ENCODE measurements at places on chromosomes 4 and X.

DNA sequence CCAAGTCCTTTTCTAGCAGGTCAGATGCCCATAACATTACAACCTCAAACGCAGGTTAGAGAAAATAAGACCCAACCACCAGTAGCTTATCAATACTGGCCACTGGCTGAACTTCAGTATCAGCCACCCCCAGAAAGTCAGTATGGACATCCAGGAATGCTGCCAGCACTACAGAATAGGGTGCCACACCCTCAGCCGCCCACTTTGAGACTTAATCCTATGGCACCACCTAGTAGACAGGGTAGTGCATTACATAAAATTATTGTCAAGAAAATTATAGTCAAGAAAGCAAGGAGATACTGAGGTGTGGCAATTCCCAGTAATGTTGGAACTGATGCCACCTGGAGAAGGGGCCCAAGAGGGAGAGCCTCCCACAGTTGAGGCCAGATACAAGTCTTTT lies 19.9 kb upstream of the TRIM61 start:
- no peak for DNase-seq

DNA sequence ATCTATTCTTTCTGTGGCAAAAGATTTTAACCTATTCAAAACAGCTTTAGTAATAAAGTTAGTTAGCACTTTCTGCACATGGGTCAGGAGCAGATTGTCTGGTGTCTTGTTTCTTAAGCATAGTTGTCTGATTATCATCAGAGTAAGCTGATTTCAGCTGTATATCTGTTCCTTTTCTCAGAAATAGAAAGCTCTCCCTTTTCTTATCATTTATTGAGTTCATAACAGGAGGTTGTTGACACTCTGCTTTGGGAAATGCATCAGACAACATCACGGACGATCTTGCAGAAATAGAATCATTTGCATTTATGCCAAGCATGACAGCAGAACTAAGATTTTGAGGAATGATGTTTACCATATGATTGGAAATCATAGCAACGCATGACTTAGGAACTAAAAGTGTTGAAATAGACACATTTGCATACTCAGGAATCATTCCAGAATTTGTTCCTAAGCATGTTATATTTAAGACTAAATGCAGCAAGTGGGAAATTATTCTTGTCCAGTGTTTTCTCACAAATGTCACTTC lies 66.7 kb downstream of the RBMX2 start:
- no peak for DNase-seq

DNA sequence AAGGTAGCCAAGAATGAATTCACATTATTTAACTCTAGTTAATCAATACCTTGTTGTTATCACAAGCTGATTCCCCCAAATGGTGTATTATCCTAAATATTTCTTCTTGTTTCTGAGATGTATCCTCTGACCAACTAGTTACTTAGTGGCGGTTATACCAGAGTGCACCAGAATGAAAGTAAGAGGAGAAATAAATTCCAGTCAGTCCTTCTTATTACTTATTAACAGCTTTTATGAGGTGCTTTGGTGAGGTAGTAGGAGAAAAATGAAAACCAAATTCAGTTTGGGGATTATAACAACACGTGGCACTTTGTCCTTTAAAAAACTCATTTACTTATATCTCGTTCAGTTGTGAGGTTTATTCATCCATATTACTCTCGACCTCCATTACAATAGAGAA lies 101.9 kb downstream of the AMMECR1 start:
- DNase-seq = no peak

- no peak for DNase-seq
Observed at GRCh38 chr4:7766086-7766485, 173.6 kb downstream of the AFAP1 start.

DNA sequence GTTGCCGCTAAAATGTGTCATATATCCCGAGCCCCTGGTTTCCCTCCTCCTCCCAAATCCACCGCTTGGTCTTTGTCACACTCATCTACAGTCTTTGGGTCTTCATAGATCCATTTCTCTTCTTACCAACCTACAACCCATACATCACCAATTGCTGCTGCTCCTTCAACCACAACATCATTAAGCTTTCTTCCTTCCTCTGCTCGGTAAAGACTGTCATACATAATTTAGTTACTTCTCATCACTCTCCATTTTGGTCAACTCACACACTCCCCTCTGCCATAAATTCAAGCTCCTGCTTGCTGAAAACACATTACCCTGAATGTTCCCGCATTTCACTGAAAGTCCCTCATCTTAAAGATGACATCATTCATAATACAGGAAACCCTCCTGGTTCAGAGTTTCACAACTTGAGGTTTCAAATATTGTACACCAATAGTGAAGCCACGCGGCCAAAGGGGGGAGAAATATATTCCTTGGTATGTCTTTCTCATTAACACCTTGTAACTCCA lies 1.7 kb upstream of the DCTD start:
- no peak for DNase-seq

GRCh38 chr4:8549352-8549931 lies 30.8 kb upstream of the GPR78 start:
- DNase-seq = no peak

DNA sequence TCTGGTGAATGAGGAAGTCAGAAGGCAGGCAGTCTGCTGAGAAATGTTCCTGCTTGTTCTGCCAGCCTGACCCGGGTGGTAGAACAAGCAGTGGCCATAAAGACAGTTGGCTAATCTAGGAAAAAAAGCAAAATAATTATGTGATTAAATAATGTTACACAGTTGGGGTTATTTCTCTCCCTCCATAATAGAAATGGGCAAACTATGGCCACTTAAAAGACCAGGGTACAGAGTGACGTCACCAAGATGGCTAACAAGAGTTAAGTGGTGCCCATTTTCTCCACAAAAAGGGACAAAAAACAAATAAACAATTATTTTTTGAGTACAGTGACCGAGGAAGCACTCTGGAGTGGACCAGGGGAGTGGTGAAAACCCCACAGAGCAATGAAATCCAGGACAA lies 16.1 kb upstream of the SPANXD start:
- DNase-seq = no peak

GRCh38 chr4:48361012-48361400 lies 19.7 kb downstream of the SLAIN2 start:
- no peak for DNase-seq

DNA sequence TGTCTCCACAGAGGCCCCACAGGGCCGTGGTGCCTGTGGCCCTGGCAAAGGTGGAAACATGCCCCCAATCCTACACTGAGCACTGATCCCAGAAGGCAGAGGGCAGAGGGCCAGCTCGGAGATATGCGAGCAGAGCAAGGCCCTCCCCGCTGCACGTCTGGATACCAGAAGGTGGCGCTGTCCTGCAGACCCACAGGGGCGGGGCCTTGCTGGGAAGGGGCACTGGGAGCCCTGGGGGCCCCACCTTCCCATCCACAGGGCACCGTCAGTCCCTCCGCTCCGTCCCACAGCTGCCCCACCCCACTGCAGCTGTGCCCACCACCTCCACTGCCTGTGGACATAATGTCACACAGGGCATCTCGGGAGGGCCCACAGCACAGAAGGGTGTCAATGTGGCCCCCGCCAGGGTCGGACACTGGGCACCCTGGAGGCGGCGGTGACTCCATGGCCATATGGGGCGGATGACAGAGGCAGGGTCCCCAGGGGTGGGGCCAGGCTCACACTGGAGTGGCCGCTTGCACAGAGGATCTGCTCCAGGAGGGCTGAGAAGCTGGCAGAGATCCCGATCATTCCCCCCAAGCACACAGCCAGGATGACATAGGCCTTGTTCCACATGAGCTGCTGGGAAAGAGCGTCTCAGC lies 4.8 kb downstream of the SLC49A3 start:
- no peak for DNase-seq

- no peak for DNase-seq
Observed at GRCh38 chr4:107902715-107903114, 28.6 kb upstream of the CYP2U1 start.

- no peak for DNase-seq
Observed at GRCh38 chr4:6446130-6446482, 26.3 kb downstream of the PPP2R2C start.

GRCh38 chrX:25285598-25285997 lies 269.8 kb upstream of the ARX start:
- no peak for DNase-seq

DNA sequence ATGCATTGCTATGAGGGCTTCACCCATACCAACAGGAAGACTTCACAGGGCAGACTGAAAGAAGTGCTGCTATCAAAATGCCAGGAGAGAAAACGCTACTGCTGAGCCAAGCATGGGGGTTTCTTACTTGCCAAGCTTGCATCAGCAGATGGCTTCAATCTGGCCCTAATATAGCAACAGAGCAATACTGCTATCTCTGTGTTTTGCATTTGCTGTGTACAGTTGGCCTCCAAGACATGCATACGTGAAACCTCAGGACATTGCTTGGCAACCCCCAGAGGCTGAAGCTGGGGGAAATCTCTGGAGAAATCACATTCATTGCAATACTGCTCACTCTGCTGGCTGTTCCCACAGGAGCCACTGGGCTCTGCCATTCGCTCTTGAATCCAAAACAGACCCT lies 127.2 kb upstream of the GPC4 start:
- DNase-seq = no peak

DNA sequence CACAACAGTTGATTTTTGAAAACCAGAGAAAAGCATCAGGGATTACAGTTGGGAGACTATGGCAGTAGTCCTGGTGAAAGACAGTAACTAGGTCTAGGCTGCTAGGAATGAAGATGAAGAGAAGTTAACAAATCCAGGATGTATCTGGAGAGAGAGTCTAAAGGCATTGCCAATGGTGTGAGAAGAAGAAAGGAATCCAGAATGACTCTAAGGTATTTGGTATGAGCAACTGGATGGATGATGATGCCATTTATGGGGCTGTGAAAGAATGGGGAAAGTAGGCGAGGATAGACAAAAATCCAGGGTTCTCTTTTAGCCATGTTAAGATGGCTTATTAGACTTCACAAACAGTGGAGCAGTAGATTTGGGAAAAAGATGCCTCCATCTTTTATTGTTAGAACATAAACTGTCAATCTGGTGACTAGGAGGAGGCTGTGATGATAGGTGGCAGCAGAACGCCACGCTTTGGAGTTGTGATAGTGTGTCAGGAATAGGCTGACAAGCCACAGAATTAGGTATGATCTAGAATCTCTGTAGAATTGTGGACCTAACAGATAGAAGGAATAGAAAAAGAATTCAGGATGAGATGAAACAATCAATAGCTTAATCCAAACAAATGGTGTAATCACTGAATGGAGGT lies 27.3 kb upstream of the JADE1 start:
- no peak for DNase-seq

GRCh38 chr4:150256841-150257730 lies 178.8 kb downstream of the DCLK2 start:
- DNase-seq = no peak

GRCh38 chr4:831483-831805 lies 5.5 kb upstream of the CPLX1 start:
- no peak for DNase-seq

DNA sequence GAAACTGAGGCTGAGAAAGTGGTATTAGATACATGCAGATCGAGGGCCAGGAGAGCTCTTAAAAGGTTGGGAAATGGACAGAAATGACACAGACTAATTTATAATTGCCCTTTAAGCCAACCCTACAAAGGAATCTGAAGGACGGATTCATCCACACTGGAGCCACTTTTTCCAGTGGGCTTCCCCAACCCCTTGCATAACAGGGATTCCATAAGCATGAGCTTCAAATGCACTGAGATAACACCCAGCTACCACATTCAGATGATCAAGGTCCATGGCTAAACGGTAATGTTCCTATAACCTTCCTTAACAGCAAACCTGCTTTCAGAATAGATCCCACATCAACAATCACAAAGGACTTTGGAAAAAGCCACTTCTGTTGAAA lies 34.2 kb downstream of the PLAC1 start:
- no peak for DNase-seq

DNA sequence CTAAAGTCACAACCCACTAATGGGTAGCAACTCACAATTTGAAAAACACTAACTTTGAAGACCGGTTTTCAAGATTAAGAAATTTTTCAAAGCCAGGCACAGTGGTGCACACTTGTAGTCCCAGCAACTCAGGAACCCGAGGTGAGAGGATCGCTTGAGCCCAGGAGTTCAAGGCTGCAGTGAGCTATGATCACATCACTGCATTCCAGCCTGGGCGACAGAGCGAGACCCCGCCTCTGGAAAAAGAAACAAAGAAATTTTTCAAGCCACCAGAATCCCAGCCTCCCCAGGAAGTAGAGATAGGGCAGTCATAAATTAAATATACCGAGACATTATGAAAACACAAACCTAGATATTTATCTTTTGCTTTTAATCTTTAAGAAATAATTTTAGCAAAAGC lies 13.0 kb downstream of the SMARCA1 start:
- DNase-seq = no peak

GRCh38 chrX:154526901-154527675 lies 11.1 kb upstream of the FAM3A start:
- DNase-seq = no peak

DNA sequence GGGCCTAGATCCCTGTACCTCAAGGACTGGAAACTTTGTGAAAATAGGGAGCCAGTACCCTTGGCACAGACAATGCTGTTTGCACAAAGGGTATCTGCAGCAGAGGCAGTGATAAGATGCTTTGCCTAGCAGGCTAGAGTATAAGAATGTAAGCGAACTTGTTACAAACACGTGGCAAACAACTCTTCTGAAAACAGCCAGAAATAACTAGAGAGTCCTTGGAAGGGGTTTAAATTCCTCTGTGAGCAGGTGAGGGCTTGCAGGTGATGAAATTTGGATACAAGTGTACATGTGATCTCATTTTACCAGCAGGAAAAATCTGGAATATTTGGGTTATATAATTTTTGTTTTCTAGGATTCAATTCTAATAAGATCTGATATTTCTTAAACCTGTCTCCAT lies 18.6 kb upstream of the ACSL4 start:
- no peak for DNase-seq

DNA sequence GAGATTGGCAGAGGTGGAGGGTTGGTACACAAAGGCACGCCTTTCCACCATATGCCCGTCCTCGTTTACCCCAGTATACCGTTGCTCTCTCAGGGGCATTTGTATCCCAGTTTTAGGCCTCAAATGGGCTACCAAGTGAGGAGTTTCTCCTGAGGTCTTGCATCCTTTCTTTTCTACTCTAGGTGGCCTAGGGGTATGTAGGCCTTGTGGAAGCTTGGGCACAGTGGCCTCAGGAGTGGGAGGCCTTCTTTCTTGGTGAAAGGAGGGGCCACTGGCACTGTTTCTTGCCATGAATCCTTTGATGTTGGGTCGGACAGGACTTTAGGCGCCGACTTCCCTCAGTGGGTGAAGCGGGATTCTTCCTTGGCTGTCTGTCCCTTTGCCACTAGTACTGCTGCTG lies 15.3 kb upstream of the MAGIX start:
- DNase-seq = no peak

DNA sequence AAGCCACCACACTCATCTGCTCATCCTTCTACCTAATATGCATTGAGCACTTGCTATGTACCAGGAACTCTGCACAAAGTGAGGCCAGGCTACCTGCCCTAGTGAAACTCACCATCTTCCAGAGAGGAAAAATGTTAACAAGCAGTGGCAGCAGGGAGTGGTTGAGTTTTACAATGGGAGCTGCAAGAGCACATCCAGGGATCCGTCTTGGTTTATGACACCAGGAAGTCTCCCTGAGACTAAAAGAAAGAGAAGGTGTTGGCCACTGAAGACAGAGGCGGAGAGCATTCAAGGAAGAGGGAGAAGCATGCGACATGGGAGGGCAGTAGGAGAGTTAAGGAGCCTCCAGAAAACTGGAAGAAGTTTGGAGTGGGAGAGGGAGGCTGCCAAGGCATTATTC lies 178.1 kb upstream of the CPEB2 start:
- DNase-seq = no peak
